ENCODE measurements at places on chromosomes 4 and X. TPM values are rescaled to one million over a fixed set of nuclear protein-coding genes. Genes with fewer than 3 reads are reported as not detected.

GRCh38 chr4:2421928-2422327 is 3.2 kb downstream of the CFAP99 start:
- no peak for DNase-seq
- peaks cover 46% of the 10 kb centered on the region for H3K27me3 ChIP-seq
- no peak overlapping the region for H3K4me3 ChIP-seq
- H3K27ac ChIP-seq: no peak overlapping the region
- H3K36me3 ChIP-seq: no peaks in the 10 kb centered on the region
- H3K4me1 ChIP-seq: peaks cover 14% of the 10 kb centered on the region

INTU gene
- not detected for total RNA-seq

GRCh38 chr4:118834070-118834469 is 1.9 kb downstream of the SEC24D start:
- no peak for DNase-seq
- peak overlapping the region; percentile 44 for H3K4me3 ChIP-seq
- H3K27me3 ChIP-seq: no peaks in the 10 kb centered on the region
- H3K4me1 ChIP-seq: peaks cover 38% of the 10 kb centered on the region
- peaks cover 23% of the 10 kb centered on the region for H3K36me3 ChIP-seq

DNA sequence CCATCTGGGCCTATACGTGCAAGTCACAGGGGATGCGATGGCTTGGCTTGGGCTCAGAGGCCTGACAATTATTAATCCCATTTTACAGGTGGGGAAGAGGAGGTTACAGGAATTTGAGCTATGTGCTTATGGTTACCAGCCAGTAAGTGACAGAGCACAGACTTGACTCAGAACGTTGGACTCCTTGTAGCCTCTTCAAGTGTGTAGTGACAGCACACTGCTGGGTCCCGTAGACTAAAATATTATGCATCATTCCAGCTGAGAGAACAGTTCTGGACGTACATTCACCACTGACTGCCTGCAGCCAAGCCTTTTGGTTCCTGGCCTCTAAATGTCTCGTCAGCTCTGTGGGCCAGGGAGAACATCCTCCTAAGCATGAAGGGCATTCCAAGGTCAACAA is 314.5 kb downstream of the GPAT3 start:
- no peak for DNase-seq
- H3K27me3 ChIP-seq: no peaks in the 10 kb centered on the region
- H3K27ac ChIP-seq: no peak overlapping the region
- no peak overlapping the region for H3K4me3 ChIP-seq
- H3K36me3 ChIP-seq: no peaks in the 10 kb centered on the region
- H3K4me1 ChIP-seq: no peaks in the 10 kb centered on the region

BEND2 gene
- not detected for total RNA-seq

DNA sequence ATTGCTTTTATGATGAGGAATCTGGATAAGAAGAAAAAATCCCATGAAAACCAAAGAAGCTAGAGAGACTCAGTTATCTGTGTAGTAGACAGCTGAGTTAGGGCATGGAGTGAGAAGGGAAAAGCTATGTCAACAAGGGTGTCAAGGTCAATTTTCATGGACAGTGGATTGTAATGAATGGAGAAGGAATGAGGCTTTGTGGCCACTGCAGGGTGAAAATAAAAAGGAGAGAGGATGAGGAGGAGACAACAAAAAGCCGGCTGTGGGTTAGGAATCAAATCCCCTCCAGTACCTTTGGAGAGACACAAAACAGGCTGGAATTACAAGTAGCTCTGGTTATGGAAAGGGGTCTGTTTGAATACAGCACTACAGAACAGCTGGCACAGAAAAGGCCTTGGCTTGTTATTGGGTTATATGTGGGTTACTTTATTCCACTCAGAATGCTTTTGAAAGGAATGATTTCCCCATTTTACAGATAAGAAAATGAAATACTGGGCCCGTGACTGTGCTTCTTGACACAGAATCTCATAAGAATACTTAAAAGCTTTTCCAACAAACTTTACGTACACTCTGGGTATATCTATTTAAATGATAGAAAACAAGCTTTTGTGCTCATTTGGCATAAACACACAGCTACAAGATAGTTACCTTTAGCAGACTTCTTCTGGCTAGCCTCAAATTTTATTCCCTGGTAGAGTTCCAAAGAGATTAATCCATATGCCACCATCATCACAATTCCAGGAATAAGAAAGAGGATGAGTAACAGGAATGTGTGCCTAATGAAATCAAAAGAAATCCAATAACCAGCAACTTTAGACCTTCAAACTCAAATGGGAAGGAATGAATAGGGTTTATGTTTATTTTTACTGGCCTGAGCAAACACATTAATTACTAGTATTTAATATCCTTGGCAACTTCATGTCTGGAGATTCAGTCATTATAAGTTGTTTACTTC is 7.5 kb downstream of the CCKAR start:
- H3K4me3 ChIP-seq: no peak overlapping the region
- no peak for DNase-seq
- no peak overlapping the region for H3K27ac ChIP-seq
- H3K27me3 ChIP-seq: no peaks in the 10 kb centered on the region

CNKSR2 gene
- 7.4 TPM for total RNA-seq

DNA sequence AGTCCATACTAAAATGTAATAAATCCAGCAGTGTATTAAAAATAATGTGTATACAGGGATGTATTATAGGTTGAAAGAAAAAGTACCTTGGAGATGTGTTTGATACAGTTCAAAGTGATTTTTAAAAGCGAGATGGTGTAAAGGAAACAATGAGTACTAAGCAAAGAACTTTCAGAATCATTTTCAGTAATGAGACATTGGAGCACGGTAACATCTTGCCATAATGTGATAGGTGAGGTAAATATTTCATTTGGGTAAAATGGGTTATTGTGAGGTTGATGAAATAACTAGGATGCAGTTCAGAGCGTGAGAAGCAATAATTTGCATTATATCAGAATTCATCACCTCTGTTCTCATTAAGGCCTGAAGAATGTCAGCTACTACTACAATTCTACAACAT is 25.9 kb downstream of the EIF2S3 start:
- peaks cover 14% of the 10 kb centered on the region for H3K36me3 ChIP-seq
- no peaks in the 10 kb centered on the region for H3K27me3 ChIP-seq
- peaks cover 13% of the 10 kb centered on the region for H3K4me1 ChIP-seq
- H3K27ac ChIP-seq: peak overlapping the region; percentile 88
- H3K4me3 ChIP-seq: peak overlapping the region; percentile 45
- no peak for DNase-seq

DNA sequence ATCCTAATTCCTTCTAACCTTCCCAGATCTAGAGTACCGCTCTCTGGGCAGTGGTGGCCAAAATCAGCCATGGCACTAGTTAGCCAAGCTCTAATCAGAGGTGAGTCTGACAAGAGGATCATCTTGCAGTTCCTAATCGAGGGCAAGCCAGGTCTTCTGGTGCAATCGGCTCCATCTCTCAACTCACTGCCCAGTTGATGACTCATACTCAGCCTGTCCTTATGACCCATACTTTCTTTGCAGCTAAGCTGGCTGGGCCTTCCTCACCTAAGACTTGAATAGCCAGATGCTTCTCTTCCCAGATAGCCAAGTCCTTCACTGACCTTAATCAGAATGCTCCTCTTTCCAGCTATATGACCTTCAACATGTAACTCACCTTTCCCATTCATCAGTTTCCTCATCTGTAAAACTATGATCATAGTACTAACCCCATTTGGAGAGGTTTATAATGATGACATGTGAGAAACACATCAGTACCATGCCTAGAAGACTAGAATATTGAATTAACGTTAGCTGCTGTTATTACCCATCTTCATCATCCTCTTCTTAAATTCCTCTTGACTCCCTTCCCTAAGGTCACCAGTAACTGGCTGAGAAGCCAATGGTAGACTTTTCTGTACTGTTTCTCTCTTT is 57.1 kb downstream of the RELL1 start:
- no peak for DNase-seq
- H3K27me3 ChIP-seq: no peaks in the 10 kb centered on the region
- H3K4me3 ChIP-seq: no peak overlapping the region
- peaks cover 28% of the 10 kb centered on the region for H3K36me3 ChIP-seq

DNA sequence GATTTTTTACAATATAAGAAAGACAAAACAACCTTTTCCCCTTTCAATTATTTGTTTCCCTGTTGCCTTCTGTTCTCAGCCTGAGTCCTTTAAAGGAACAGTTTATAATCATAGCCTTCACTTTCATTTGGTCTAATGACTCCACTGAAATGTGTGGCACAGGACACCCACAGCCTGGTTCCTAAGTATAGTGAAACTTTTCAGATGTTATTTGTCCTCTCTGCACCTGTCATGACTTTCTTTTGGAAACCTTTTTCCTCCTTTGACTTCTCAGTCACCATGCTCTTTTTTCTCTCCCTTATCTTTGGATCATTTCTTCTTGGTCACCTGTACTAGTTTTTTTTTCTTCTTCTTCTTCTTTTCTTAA is 237.8 kb upstream of the ANXA3 start:
- H3K27ac ChIP-seq: peak overlapping the region; percentile 15
- H3K36me3 ChIP-seq: peaks cover 2% of the 10 kb centered on the region
- DNase-seq: no peak

LAP3 gene
- total RNA-seq: 108 TPM

All from activated T-helper 1 cell treated with anti-CD3 and anti-CD28 coated beads, Interleukin-12 subunit alpha, Interleukin-12 subunit beta, Interleukin-2, Interleukin-4 antibody, amounts not matched to agents 30 ng/mL and 10 ng/mL and 1 ng/mL, durations not matched to agents 14 hours and 24 hours and 36 hours (primary cell).